Femur (tissue), 1 donor: ENCODE measurements at places on chromosomes 2 and 18.

- DNase-seq, result peak; percentile 48
Measured at GRCh38 chr2:30565851-30566358, 118.9 kb downstream of the LCLAT1 start.

GRCh38 chr2:205682239-205682970 is at the start of gene NRP2:
TSS of gene NRP2 (plus strand) at chr2:205682501. CDS start at chr2:205683291, 790 bp downstream.
- DNase-seq, result peak; percentile 91

DNA sequence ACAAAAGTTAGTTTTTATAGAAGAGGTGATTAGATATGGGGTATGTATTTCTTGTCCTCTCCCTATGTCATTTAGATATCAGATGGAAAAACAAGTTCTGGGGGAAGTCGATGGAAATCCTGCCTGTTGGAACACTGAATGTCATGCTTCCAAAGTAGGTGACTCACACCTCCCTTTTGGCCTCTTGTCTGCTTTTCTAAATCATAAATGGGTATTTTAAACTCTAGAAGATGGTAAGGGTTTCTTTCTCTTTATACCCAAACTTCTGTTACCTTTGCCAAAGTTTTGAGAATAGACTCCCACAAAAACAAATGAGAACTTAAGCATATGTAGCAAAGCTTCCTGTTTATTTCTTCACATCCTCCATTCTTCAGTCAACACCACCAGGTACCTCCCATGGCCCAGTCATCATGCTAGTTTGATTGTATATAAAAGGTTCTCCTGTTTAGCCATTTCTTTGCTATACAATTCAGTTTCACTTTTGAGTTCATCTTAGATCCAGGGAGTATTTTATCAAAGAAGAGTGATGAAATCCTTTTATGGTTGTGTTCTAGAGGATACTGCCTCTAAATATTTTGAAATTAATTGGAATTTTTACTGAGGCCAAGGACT is 63.9 kb downstream of the PRKRA start:
- no peak for DNase-seq

DNA sequence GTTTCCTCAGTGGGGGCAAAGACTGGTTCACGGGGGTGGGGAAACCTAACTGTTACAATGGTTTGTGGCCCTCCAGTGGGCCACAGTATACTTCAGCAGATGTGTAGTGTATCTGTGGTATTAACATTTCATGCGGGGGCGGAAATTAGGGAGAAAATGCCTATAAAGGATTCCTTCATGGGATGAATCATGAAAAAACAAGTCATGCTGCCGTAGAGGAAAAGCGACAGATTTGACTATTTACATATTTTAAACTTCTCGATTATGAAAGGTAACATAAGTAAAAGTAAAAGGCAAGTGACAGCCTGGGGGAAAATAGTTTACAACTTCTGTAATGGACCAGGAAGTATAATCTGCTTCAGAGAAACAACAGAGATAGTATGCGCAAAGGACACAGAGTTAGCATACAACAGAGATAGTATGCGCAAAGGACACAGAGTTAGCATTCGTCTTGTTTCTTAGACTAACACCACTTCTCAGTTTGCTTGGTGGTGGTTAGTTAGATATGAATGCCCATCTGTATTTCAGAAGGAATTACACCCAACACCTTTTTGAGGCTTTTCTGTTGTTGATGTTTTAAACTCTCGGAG is 41.1 kb downstream of the MRPS9 start:
- no peak for DNase-seq

GRCh38 chr2:193891023-193891422 is 1696.3 kb upstream of the TMEFF2 start:
- DNase-seq, result no peak

DNA sequence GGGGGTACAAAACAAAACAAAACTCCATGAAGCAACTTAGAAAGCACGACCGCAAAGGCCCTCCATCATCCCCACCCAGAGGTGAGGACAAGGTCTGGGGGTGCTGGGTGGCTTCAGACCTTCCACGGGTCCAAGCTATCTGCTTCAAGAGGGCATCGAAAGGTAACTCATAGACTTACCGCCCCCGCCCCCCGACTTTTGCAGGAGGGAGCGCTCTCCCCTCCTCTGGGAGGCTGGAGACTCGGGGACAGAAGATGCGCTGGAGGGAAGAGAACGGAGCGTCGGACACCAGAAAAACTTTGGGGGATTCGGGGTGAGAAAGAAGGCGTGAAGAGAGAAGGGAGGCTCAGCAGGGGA is 300 bp upstream of the STON1 start:
- peak; percentile 34 for DNase-seq

- no peak for DNase-seq
Measured at GRCh38 chr2:38464971-38465788, 88.1 kb upstream of the ATL2 start.

DNA sequence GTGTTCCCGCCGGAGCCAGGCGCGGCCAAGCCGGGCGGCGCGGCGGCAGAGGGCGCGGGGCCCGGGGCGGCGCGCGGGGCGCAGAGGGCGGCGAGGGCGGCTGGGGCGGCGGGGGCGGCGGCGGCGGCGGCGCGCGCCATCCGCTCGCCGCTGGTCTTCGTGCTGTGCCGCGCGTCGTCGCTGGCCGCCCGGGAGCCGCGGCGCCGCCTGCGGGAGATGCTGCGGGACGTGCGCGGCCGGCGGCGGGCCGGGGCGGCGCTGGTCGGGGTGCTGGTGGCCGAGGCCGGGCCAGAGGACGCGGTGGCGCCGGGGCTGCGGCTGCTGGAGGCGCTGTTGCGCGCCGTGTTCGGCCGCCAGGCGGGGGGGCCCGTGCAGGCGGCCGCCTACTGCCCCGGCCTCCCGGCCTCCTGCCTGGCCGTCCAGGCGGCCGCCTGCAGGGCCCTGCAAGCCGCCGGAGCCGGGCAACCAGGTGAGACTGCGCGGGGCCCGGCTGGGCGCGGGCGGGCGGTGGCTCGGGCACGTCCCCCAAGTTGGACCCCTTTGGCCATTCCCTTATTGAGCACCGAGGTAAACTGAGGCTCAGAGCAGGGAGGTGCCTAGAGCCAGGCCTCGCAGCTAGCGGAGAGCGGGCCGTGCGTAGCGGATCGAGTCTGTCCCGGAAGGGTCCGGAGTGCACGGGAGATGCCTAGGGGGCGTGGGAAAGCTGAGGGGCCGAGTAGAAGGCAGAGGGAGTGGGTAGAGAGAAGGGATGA is 584 bp downstream of the C2orf72 start:
- no peak for DNase-seq

GRCh38 chr2:61660511-61661388 is 122.6 kb upstream of the XPO1 start:
- no peak for DNase-seq

GRCh38 chr2:4866198-4866597 is 826.0 kb upstream of the SOX11 start:
- no peak for DNase-seq

DNA sequence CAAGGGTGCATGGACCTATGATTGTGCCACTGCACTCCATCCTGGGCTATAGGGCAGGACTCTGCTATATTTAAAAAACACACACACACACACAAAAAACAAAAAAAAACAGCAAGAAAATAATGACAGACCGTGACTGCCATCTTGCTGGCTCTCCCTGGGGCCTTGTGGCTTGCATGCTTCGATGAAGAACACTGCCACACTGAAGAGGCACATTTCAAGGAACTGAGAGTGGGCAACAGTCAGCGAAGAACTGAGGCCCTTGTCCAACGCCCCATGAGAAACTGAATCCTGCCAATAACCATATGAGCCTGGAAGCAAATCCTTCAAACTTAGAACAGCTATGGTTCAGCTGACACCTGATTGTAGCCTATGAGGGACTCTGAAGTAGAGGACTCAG is 158.1 kb downstream of the CCBE1 start:
- no peak for DNase-seq

GRCh38 chr2:42125841-42126594 is 43.1 kb upstream of the EML4 start:
- DNase-seq, result no peak

DNA sequence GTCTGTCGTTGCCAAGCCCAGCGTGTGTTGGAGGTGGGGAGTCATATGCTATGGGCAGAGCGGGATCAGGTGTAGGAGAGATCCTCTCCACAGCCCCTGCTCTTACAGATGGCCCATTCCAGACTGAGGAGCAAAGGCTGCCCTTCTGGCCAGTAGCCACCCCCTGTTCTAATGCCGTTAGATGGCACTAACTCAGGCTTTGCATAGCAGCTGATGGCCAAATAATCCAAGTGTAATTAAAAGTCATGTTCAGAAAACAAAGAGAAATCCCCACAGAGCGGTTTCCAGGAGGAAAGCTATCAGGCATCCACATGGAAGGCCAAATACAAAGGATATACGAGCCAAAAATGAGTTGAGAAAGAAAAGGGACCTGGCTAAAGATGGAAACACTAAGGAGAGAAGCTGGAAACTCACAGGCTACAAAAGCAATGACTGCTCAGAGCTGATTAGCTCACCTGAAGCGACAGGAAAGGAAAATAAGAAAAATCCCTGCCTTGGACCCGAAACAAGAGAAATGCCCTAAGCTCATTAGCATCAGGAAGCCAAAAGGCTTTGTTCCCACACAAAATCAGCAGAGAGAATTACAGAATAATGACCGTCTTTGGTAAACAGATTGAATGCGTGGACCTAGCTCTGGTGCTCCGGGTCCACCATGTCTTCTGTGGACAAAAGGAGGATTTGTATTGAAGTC is 1002.4 kb upstream of the KLHL29 start:
- DNase-seq, result no peak

GRCh38 chr2:15521641-15522181 is 39.4 kb downstream of the NBAS start:
- no peak for DNase-seq

- no peak for DNase-seq
Measured at GRCh38 chr18:72672364-72673184, 128.4 kb upstream of the CBLN2 start.

DNA sequence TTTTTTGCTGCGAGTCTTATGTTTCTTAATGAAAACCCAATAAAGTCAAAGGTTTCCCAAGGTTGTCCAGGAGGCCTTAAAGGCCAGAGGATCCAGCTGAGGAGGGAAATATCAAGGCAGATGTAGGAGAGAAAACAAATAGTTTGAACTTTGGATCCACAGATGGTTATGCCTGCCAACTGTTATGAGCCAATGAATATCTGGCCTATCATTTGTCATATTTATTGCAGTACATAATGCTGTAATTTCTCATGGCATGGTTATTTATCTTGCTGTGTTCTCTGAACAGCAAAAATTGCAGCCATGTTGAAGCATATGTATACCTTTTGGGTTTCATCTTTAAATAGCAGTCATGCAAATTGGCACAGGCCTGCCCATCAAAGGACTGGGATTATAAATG is 38.2 kb upstream of the CAVIN2 start:
- DNase-seq, result no peak
